ENCODE measurements at places on chromosomes 1 and 21.
A peak's percentile ranks its signal among the peaks of the same experiment; 100 is the strongest.

DNA sequence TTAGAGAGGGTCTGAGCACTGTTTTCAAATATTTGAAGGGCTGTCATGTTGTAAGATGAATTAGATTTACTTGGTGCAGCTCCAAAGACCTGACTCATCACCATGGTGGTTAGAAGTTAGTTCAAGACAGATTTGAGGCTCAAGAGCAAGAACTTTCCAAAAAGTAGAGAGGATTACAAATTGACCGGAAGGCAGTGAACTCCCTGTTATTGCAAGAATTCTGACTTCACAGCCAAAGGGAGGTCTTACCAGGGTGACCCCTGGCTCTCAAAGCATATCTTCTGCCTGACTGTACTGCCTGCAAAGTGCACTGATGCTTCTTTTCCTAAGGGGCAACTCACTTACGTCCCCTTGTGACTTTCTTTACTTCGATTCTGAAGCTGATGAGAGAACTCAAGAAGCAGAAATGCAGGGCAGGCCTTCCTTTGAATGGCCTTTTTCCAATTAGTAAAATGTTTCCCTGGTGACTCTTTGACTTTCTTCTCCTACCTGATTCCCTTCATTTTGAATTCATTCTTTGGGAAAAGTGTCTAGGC is 86.4 kb downstream of the NAV1 start:
- no peak for DNase-seq

DNA sequence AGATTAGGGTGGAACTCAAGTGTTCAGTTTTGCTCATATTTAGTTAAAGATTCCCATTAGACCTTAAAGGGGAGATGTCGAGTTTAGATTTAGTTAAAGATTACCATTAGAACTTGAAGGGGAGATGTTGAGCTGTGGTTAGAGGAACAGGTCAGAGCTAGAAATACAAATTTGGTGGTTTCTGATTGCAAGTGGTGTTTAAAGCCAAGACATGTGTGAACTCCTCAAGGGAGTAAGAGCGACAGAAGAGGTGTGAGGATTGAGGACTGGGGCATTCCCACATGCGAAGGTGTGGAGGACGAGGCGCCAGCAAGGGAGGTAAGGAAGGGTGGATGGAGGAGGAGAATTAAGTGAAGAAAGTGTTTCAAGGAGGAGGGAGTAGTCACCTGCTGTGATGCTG is 168.6 kb downstream of the IER5 start:
- no peak for DNase-seq

- no peak for DNase-seq
Measured at GRCh38 chr1:46136711-46137110, 4.3 kb upstream of the PIK3R3 start.

- DNase-seq, result peak; percentile 59
Measured at GRCh38 chr1:3491291-3492246, 37.1 kb downstream of the ARHGEF16 start.

DNA sequence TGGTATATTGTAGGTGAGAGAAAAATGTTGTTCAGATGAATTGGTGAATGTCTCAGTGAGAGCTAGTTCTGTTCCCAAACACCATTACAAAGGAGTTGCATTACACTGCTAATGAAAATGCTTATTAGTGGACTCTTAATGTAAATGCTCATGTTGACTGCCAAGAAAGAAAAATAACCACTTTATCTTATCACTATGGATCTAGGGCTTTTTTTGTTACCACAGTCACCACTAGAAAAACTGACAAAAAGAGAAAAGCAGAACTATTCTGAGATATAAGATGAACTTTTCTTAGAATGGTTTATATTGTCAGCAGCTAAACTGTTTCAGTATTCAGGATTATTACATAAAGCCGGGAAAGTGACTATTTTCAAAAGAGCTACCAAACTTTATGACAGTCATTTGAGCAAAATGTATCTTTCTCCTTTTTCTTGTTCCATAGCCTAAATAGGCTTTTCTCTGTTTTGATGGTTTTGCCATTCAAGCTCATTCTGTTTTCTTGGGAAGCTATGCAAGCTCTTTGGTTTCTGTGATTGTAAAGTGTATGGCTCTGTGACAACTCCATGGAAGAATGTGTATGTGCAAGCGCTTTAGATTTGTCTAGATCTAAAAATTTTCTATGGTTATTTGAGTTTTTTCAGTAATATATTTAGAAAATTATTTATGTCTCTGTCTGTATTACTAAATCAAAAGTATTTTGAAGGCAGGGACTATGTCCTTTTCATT is 64.2 kb upstream of the DPH5 start:
- no peak for DNase-seq
